ENCODE measurements at places on chromosomes 12 and 14. TPM values are rescaled to one million over a fixed set of nuclear protein-coding genes. Genes with fewer than 3 reads are reported as not detected.
A peak's percentile ranks its signal among the peaks of the same experiment; 100 is the strongest.

DNA sequence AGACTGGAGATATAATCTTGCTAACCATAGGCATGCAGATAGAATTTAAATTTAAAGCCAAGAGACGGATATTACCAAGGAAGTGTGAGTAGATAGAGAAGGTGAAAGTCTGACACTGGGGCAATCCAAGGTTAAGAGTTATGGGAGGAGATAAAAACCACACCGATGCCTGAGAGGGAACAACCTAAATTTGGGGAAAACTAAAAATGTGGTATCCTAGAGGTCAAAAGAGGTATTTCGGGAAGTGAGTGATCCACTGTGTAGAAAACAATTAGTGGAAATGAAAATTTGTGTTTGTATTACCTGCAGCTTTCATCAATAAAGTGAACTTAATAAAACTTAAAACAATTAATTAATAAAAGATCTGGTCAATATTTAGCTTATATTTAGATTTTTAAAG, 269.0 kb upstream of the RPL10L start:
- 0 out of 2 replicates have a peak, but pooled peaks cover 6% of the 10 kb centered on the region for H3K4me1 ChIP-seq
- no peaks in the 10 kb centered on the region for H3K27me3 ChIP-seq
- no peak overlapping the region for H3K4me3 ChIP-seq

- H3K27me3 ChIP-seq = peaks cover 56% of the 10 kb centered on the region
- H3K4me3 ChIP-seq = peak overlapping the region; percentile 66
- H3K4me1 ChIP-seq = peaks cover 15% of the 10 kb centered on the region
- no peak overlapping the region for H3K27ac ChIP-seq
- DNase-seq = no peak
These were observed 996 bp downstream of the SSPN start for GRCh38 chr12:26196421-26196716.

DNA sequence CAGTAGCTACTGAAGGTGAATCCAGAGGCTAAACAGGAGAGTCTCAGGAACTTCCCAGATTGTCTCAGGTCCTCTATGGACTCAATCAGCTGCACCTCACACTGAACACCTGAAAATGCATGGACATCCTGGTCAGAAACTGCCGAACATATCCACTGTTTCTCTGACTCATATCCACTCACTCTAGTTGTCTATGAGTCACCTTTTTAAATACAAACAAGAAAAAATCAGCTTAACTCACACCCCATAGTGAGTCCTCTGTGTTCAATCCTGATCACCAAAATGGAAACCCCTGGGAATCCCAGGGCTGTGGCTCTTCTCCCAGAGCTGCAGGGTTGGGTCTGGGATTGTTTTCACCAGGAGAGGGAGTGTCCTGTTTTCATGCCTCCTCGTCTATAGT, 556.7 kb downstream of the TMEM121 start:
- H3K4me1 ChIP-seq = no peaks in the 10 kb centered on the region
- no peaks in the 10 kb centered on the region for H3K36me3 ChIP-seq
- no peak overlapping the region for H3K4me3 ChIP-seq
- H3K27ac ChIP-seq = no peak overlapping the region
- no peak for DNase-seq

GRCh38 chr14:78951602-78952001, 781.4 kb downstream of the NRXN3 start:
- H3K27me3 ChIP-seq = no peaks in the 10 kb centered on the region
- no peak for DNase-seq
- no peak overlapping the region for H3K27ac ChIP-seq

DNA sequence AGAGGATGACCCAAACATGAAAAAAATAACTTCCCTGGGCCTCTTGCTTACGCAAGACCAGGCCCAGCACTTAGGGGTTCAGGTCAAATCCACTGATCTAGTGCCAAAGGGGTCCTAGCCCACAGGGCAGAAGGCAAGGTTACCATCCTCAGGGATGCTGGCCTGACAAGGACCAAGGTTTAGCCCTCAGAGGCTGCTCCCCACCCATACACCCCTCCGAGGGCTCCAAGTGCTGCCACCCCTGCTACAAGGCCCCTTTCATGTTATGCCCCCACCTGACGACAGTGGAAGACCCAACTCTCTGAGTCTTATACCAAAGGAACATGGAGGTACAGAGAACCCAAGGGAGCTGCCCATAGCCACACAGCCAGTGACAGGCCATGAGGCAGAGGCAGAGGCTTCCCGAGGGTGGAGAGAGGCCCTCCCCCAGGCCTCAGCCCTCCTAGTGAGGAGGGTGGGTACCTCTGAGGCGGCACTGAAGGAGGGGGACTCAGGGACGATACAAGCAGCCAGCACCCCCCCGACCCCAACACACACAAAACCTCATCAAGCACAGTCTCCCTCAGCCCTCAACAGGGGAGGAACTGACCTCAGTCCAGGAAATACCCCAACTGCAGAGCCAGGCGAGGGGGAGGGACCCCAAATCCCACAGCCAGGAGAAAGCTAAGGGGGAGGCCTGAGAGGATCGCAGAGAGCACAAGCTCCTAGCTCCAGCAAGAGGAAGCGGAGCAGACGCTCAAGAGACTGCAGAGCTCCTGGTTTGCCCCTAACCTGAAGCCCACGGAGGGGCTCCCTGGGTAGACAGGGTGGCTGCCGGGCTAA, 37.0 kb downstream of the ANAPC7 start:
- H3K4me3 ChIP-seq = no peak overlapping the region
- H3K36me3 ChIP-seq = no peaks in the 10 kb centered on the region
- H3K27ac ChIP-seq = no peak overlapping the region
- no peaks in the 10 kb centered on the region for H3K4me1 ChIP-seq

The CPNE6 gene
- not detected for total RNA-seq

The TCP11L2 gene
- 4.4 TPM for total RNA-seq
